ENCODE measurements at places on chromosomes 2 and 18.

GRCh38 chr2:71600555-71600954 is 147.2 kb downstream of the DYSF start:
- DNase-seq = no peak

DNA sequence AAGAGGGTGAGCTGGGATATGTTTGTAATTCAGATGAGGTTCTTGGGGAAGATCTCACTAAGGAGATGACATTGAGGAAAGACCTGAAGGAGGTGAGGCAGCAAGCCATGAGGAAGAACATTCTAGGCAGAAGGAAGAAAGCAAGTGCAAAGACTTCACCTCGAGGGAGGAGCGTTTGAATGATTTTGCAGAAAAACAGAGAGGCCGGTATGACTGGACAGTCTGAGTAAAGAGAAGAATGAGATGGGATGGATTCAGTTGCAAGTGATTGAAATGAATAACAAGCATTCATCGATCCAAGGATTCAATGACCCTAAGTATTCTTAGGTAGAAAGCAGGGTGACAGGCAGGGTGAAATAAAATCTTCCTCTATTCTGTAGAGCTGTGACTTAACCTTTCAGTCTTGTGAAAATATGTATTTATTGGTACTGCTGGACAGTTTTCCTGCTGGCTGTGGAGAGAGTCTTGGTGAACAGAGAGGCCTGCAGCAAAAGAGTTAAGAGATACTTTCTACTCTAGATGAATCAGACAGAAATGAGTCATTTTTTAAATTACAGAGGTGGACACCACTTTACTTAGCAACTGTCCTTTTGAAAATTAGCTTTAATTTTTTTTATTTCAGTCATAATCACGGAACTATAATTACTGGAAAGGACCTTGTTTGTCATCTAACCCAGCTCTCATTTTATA is 278.4 kb downstream of the LRRTM1 start:
- no peak for DNase-seq

DNA sequence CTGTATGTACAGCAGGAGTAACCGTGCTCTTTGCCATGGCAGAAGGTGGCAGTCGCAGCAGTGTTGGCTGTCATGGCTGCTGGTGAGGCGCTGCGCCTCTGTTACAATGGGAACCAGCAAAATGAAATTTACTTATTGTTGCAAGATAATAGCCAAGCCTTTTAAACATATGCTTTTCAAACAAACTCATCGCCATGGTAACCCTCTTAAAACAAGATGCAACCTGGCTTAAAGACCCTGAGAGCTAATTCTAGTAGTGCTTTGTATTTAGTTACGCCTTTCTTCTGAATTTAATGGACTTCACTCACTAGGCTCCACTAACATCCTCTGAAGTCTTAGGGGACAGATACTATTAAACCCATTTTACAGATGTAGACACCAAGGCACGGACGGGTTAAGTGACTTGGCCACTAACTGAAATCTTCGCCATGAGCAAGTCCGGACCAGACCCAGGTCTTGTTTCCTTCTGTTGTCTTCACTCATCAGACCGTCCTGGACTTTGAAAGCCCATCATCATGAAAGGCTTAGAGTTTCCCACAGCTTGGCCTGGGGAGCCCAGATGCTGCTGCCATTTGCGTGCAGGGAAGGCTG is 111.6 kb upstream of the ODC1 start:
- no peak for DNase-seq

DNA sequence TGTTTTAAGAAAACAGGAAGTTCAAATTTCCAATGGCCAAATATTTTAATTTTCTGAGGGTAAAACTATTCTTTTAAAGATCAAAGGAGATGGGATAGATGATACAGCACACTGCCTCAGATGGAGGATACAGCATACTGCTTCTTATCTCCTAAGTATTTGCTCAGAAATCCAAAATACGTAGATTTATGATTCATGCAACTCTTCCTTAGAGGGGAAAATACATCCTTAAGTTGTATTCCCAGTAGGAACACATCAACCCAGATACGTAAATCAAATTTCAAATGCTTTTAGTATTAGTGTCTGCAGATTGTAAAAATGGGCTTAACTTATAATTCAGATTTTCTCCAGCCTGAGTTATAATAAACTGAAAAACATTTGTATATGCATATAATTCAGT is 235.2 kb downstream of the ZNF385B start:
- DNase-seq = no peak

DNA sequence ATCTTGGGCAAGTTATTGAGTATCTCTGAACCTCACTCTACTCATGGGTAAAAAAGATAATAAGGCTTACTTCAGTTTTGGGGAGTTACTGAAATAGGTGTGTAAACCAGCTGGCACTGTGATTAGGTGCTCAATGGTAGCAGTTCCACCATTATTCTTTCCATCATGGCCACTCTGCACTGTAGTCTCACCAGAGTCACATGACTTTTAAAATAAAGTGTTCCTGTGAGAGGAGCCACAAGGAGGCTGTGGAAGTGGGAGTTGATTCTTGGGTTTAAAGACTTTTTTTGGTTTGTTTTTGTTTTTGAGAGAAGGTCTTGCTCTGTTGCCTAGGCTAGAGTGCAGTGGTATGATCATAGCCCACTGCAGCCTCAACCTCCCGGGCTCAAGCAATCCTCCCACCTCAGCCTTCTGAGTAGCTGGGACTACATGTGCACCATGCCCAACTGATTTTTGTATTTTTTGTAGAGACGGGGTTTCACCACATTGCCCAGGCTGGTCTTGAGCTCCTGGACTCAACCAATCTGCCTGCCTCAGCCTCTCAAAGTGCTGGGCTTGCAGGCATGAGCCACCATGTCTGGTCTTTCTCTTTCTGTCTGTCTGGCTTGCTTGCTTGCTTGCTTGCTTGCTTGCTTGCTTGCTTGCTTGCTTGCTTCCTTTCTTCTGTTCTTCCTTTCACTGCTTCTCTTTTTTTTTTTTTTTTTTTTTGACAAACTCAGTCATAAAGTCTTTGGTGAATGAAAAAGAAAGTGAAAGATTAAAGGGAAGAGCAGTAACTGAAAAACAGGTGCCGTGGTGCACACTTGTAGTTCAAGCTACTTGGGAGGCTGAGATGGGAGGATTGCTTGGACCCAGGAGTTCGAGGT is 21.2 kb upstream of the ACVR1 start:
- DNase-seq = no peak

GRCh38 chr18:61001138-61001537 is 332.1 kb upstream of the CDH20 start:
- DNase-seq = no peak

GRCh38 chr2:216960671-216961268 is 100.9 kb upstream of the TNP1 start:
- DNase-seq = no peak

GRCh38 chr2:220783671-220784070 is 788.4 kb downstream of the EPHA4 start:
- no peak for DNase-seq

DNA sequence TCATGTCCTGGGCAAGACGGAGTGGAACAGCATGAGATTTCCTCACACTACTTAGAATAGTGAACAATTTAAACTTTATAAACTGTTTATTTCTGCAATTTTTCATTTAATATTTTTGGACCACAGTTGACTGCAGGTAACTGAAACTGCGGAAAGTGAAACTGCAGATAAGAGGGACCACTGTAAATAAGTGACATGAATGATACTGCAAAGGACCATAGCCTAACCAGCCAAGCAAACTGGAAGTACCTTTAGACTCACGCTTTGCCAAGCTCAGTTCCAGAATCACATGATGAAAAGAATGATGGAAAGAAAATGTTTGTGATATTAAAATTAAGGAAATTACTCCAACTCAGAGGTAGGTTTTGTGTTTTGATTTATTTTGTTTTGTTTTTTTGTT is 94.6 kb upstream of the ITGA4 start:
- no peak for DNase-seq

DNA sequence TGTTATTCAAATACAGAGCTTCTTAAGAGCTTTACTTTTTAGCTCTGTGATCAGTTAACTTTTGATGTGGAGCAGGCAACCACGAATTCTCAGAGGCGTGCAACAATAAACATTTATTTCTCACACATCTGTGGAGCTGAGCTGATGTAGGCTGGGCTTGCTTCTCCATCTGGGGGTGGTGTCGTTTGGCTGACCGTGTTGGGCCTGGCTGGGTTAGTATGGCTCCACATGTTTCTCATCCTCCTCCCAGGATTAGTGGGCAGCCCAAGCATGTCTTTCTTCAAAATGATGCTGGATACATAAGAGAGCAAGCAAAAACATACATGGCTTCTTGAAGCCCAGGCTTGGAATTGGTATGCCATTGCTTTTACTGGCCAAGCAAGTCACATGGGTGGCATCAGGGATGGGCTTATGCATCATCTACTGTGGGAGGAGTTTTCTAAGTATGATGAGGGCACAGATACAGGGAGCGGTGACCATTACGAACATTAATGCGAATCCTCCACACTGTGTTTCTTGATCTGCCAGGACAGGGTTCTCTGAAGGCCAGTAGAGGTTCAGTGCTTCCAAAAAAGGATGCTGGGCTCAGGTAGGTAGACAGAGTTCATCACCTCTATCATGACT is 157.0 kb upstream of the TNP1 start:
- DNase-seq = no peak

GRCh38 chr2:150126143-150126740 is 361.2 kb downstream of the RND3 start:
- DNase-seq = no peak

DNA sequence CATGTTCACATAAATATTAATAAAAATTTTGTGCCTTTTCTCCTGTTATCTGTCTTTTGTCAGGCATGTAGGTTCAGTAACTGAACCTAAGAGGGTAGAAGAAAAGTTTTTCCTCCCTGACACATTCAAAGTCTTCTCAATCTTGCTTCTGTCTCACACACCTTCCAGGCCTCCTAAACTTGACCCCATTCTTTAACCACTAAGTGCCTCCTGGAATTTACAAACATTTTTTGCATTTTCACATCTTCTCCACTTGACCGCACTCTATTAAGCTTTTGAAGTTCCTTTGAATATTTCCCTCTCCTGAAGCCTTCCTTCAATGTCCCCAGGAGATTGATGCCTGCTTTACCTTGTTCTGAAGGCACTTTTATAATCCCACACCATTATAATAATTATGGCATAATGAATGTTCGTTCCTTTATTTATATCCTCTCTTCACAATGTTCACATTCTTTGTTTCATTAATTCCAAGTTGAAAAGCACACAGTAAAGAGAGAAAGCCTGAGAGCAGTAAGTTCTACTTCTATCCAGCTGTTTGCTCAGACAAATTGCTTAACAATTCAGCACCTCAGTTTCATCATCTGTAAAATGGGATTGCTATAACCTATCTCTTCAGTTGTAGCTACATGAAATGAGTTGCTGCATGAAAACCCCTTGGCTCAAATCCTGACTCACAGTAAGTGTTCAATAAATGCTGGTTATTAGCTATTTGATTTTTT is 184.8 kb upstream of the KLHL29 start:
- DNase-seq = no peak

DNA sequence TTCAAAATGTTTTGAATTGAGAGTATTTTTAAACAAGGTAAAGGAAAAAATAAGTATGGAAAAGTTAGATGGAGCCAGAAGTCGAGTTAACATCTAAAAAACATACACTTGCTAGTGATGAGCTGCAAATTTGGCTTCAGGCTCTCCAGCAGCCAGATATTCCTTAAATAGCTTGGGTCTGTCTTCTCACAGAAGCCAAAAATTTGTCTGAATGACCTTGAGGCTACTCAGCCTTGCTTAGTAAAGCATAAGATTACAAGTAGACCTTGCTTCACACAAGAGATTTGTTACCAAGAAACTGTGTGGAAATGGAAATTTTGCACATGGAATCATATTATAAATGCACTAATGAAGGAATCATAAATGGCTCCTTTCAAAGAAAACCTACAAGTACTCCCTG is 40.8 kb upstream of the GRB14 start:
- DNase-seq = no peak

DNA sequence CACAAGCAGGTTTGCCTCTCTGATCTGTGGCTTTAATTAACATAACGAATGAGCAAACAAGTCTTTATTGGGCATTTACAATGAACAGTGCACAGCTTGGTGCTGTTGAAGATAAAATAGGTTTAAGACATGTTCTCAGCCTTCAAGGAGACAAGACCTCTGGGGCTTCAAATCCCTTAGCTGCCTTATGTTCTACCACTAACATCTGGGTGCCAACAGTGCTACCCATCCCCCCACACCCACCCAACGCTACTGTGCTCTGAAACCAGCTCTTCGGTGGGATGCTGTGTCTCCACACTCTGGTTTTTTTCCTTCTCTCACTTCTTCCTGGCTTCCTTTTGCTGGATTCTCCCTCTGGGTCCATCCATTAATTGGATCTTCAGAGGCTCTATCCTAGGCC is 14.1 kb upstream of the B3GNT2 start:
- no peak for DNase-seq

DNA sequence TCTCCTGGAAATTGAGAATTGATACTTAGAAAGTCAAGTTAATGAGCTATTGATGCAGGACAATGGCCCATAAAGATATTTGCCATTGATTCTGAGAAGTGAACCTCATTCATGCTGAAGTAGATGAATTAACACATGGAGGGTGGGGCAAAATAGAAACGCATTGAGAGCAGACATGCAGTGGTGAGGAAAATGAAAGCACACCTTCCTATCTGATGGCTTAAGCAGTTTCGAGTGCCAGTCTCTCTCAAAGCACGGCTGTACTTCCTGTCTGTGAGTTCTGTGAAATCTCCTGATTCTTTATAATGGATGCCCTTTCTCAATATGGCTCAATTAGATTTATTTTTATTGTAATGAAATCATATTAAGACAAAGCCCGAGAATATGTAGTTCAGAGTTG is 247.0 kb downstream of the TMX3 start:
- no peak for DNase-seq

- DNase-seq = no peak
These were observed 74.3 kb upstream of the MMADHC start for GRCh38 chr2:149661844-149662243.

GRCh38 chr2:100676346-100676745 is 113.6 kb downstream of the PDCL3 start:
- DNase-seq = no peak

- no peak for DNase-seq
These were observed 31.3 kb downstream of the NPHP1 start for GRCh38 chr2:110173523-110173922.

GRCh38 chr2:109242210-109242653 is 113.2 kb downstream of the SH3RF3 start:
- no peak for DNase-seq

DNA sequence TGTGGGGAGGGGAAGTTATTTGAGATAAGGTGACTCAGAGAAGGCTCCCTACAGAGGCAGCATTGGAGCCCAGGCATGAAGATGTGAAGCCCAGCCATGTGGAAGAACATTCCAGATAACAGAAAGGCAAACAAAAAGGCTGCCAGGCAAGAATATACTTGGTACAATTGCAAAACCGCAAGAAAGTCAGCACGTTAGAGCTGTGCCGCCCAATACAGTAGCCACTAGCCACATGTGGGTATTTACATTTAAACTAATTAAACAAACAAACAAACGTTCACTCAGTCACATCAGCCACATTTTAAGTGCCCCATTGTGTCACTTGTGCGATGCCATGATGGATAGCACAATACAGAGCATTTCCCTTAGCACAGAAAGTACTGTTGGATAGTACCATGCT is 179.6 kb downstream of the SATB2 start:
- DNase-seq = no peak

DNA sequence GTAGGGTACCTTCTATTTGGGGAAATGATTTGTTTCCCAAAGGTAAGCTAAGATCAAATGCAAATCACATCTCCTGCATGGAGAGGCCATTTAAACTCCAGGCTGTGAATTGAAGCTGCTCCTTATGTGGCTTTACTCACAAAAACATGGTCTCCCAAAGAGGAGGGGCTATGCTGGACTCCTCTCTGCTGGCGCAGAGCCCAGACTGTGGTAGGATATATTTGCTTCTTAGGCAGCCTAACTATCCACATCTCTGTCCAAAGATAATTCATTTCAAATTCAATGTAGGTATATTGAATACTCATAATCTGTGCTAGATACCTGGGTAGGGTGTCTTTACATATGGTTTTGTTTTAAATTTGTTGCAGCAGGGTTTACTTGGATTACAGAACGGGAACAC is 358.5 kb downstream of the ALK start:
- DNase-seq = no peak
